M059J (cell line): ENCODE measurements at places on chromosomes 2 and 18. TPM values are rescaled to one million over a fixed set of nuclear protein-coding genes. Genes with fewer than 3 reads are reported as not detected.

- DNase-seq: no peak
Observed at GRCh38 chr2:182058056-182058455, 72.4 kb downstream of the PPP1R1C start.

GRCh38 chr2:71704131-71704561, 250.8 kb downstream of the DYSF start:
- DNase-seq: no peak

DNA sequence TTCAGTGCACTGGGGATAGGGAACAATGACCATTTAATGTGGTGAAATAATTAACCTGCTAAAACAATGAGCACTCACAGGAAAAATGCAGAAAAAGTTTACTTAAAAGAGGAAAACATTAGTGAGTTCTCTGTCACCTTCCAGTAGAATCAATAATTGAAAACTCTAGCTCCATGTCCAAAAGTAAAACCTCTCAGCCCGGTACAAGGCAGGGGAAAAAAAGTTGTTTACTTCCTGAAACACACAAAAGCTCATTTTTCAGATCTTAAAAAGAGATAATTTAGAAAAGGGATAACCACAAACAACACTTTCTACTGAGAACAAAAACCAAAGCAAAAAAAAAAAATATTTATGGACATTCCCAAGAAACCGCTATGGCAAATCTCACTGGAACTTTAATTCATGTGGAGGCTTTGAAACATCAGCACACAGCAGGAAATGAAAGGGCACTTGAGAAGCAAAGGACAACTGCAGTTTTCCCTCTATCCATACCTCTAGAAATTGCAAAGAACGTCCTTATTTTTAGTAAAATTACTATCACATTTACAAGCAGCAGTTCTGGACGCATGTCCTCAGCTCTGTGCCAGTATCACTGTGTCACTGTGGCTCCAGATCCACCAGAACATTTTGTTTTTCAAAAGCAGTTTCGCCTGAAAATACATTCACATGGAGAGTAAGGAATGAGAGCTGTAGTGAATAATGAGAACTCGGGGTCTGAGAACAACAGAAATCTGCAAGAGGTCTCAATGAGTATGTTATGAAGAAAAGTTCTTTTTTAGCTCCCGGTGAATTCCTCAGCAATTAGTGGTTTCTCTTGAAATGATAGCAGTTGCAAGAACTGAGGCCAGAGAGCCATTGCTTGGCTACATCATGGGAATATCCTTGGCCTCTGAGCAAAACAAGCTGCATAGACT, 44.7 kb upstream of the DNAH7 start:
- DNase-seq: peak; percentile 83

DNA sequence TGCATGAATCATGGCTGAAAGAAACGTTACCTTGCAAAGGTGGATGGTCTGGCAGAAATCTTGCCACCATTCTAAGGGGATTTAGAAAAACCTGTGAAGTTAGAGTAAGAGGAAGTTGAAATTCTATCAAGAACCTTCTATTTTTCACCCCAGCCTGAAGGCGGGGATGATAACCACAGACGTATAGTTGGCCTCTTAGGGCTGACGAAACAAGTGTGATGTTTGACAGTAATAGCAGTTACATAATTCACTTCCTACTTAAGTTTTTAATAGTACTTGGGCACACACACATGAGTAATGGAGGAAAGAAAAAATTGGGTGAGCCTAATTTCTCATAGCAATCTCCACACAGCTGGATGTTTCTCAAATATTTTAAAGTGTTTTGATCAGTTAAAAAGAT, 336.6 kb upstream of the SALL3 start:
- no peak for DNase-seq

GRCh38 chr2:173652767-173653431, 298.2 kb downstream of the CDCA7 start:
- peak; percentile 98 for DNase-seq

DNA sequence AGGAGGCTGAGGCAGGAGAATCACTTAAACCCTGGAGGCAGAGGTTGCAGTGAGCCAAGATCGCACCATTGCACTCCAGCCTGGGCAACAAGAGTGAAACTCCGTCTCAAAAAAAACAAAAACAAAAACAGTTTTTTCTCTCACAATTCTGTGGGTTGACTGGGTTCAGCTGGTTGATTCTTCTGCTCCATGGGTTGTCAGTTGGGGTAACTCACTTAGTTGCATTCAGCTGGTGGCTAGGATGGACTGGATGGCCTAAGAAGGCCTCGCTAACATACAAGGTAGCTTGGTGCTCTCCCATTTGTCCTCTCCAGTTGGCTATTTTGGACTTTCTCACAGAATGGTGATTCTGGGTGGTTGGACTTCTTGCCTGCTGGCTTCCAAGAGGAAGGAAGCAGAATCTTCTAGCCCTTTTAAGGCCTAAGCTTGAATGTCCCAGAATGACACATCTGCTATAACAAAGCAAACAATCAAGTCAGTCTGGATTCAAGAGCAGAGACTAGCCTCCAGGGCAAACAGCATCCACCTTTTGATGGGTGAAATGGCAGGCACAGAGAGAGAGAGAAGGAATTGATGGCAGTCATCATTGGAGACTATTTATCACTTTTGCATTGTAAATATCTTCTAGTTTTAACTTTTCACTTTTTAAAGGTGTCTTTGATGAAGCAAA, 17.9 kb downstream of the LAMA3 start:
- no peak for DNase-seq

DNA sequence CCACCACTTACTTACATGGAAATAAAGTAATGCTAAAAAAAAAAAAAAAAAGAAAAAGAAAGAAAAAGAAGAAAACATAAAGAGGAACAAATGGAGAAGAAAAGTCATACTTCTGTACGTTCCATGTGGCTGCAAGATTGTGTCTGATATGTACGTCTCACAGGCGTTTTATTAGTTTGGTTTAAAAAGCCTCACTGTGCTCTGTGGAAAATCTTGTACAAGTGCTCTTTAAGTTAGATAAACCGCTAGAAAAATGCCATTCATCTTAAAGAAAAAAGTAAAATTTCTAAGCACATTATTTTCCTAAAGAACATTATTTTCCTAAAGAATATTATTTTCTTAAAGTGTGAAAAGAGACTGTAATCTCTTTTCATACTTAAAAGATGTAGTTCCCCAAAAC, 165.1 kb downstream of the ZNF521 start:
- no peak for DNase-seq

DNA sequence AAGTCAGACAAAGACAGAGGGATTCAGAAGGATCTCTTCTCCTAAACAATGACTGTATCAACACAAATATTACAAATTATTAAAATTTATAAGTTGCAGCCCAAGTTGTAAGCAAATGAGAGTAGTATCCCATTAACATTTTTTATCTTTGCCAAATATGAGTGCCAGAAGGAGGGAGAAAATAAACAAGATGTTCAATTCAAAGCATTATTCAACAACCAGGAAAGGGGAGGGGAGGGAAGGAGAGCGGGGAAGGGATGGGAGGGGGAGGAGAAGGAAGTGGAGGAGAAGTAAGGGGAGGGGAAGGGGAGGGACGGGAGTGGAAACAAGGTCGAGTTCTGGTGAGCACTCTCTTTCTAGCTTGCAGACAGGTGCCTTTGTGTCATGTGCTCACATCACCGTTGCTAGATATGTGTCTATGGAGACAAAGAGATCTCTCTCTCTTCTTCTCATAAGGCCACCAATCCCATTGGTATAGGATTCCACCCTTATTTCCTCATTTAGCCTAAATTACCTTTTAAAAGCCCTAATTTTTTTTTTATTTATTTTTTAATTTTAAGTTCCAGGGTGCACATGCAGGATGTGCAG, 679.6 kb upstream of the CHAC2 start:
- DNase-seq: no peak

DNA sequence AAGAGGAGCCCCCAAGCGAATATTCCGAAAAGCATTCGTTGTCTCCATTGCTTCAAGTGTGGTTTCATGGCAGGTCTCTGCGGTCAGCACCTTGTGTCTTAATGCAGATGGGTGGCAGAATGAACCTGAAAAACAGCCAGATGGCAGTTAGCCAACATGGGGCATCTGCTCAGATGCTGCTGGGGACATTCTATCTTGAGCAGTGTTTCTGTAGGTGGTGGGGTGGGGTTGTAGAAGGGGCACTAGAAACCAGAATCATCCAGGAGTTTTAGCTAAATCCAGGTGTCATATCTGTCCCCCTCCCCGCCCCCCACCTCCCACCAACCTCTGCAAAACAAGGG, 42.1 kb downstream of the ST6GAL2 start:
- DNase-seq: no peak

DNA sequence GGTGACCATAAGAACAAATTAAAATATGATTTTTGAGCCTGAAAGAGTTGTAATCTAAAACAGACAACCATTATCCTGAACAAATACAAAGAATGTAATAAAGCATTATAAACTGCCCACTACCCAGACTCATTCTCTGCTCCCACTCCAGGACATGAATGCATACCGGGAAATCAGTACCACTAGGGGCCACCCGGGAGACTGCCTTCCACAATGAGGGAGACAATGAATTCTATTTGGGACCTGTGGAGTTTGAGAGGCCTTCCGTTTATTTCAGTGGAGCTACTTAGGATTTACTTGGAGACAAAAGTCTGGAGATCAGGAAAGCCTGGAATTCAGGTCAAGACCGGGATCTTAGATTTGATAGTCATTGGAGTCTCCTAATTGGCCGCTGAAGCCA, 50.0 kb downstream of the NAB1 start:
- DNase-seq: no peak

- peak; percentile 79 for DNase-seq
Observed at GRCh38 chr18:2139691-2140090, 431.6 kb downstream of the METTL4 start.

DNA sequence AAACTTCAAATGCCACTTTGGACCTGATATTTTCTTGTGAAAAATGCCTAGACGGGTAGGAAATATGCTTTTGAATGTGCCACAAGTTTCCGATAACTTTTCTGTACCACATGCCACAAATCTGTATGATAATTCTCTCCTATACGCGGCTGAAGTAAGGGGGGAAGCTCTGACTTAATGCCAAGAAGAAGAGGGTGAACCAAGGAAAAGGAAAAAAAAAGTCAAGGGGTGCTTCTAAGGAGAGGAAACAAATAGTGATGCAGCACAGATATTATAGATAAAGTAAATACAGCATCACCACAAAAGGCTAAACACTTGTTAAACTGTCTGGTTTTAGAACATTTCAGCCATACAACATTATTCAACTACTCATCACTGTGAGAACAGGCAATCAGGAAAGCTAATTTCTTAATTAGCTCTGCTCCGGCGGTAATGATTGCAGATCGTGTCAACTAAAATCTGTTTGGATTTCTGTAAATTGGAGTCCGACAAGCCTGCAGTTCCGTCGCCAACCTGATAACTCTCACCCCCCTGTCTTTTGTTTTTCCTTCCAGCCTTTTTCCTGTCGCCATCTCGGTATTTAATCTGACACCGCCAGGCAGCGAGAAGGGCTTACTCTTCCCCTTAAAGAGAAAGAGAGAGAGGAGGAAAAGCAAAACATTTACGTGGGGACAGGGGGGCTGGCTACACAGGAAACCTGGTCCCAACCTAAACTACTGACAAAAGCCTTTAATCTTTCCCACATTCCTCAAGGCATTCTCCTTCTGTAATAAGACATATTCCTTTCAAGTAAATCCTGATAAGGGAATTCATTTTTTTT, 67.5 kb downstream of the ZEB2 start:
- peak; percentile 34 for DNase-seq

The SGPP2 gene
- 0.05 TPM in 1 of 2 replicates, not detected in the other for total RNA-seq

The OR6B2 gene
- not detected in 2 replicates for total RNA-seq

The SMAD7 gene
- 12.6 and 19.3 TPM in 2 replicates for total RNA-seq

The DUSP2 gene
- 75.8 and 103 TPM in 2 replicates for total RNA-seq

The CYP26B1 gene
- total RNA-seq: 4.2 and 6.8 TPM in 2 replicates

The TMEM37 gene
- not detected in 2 replicates for total RNA-seq

The HOXD1 gene
- total RNA-seq: not detected in 2 replicates

The ZNF514 gene
- 2.7 and 6.1 TPM in 2 replicates for total RNA-seq
